ENCODE measurements at places on chromosomes 3 and 15.

DNA sequence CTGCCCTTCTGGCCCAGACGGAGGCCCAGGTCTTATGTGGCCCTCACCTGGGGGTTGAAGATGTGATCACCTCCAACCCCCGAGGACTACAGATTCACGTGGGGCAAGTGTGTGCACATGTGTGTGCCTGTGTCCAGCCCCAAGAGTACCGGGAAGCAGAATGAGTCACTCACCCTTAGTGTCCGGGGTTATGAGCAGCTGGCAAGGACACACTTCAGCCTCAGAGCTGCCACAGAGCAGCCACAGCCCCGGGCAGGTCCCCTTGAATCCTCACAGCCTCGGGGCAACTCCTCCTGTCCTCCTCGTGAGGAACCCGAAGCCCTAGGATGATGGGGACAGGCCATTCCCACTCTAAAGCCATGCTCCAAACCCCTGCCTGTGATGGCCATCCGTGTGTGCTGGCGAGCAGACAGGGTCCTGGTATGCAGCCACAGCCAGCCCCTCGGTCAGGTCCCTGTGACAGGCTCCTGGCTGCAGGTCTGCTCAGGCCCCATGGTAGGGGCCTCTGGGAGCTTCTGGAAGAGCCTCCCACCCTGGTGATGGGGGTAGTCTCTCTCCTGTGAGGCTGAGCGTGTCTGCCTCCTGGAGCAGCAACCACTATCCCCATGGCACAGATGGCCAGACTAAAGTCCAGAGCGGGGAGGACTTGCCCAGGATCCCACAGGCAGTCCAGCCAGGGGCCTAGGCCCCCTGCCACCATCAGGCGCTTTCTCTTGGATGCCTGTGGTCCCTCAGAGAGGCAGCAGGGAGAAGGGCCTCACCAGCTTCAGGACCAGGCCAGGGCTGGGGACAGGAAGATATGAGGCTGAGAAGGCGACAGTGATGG is 852 bp downstream of the STAB1 start:
- no peak for DNase-seq

GRCh38 chr15:25875566-25875965 is 12.4 kb upstream of the ATP10A start:
- no peak for DNase-seq

DNA sequence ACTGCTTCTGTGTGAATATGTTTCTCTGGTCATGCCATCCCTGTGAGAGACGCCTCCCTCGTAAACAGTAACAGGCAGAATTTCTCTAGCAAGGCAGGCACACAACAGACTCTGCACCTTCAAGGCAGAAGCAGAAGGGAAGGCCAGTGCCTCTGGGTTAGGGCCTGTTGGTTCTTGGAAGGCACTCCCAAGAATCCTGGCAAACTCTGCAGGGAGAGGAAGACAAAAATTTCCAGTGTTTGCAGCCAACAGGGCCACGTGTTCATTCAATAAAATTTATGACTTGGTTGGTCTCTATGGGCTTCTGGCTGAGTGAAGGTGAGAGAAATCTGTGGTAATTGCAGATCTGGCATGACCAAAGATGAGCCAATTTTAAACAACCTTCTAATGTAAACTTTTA is 39.3 kb downstream of the NFKBIZ start:
- DNase-seq: no peak

- DNase-seq: no peak
These were observed 44.7 kb upstream of the NR2C2 start for GRCh38 chr3:14902719-14903118.

DNA sequence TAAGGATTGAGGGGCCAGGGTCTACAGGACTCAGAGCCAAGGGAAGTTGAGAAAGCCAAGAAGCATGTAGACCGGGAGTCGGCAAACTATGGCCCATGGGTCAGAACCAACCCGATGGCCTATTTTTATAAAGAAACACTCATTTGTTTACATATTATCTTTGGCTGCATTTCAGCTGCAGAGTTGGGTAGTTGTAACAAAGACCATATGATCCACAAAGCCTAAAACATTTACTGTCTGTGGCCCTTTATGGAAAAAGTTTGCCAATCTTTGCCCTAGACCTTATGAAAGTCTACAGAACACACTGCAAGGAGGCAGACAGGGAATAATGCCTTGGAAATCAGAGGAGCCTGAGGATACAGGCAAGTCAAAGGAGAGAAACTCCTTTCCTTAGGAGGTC is 63.2 kb upstream of the MNS1 start:
- DNase-seq: no peak

GRCh38 chr3:38270606-38271005 is 5.0 kb downstream of the SLC22A13 start:
- DNase-seq: no peak

GRCh38 chr3:118946449-118946848 is 88.2 kb downstream of the IGSF11 start:
- DNase-seq: no peak

DNA sequence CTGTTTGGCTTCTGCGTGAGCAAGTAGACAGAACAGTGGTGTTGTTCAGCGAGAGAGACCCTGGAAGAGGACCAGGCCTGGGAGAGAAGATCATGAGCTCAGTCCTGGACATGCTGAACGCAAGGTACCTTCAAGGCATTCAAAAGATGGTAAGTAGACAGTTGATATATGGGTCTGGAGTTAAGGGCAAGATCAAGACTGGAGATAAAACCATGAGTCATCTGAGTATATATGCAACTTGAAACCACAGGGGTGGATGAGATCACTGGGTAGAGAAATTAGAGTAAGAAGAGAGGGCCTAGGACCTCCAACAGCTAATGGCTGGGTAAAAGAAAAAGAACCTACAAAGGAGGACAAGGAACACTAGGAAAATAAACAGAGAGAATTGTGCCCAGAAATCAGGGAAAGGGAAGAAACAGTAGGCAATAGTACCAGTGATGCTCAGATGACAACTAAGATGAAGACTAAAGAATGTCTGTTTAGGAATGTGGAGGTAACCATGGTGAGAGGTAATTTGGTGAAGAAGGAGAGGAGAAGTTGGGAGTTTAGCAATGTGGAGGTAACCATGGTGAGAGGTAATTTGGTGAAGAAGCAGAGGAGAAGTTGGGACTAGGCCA is 343.2 kb upstream of the ADAMTS9 start:
- no peak for DNase-seq

GRCh38 chr3:129428007-129428375 is 445 bp downstream of the EFCAB12 start:
- DNase-seq: no peak

GRCh38 chr3:169931747-169932520 is 20.6 kb downstream of the SAMD7 start:
- no peak for DNase-seq

- no peak for DNase-seq
These were observed 320 bp upstream of the ACAN start for GRCh38 chr15:88802991-88803240.

DNA sequence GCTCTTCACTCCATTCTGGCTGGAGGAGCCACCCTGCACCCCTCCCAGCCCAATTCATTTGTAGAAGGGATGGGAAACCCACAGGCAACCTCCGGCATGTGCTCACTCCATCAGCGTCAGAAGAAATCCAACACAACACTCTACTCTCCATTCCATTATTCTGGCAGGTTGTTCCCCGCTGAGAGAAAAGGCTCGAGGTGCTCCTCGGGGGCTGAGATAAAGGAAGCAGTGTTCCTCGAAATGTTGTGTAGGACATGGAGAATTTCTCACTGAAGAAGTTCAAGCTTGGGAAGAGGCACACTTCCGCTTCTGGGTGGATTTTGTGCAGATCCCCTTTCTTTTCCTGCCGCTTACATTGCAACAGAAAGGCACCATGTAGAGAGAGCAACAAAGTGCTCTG is 355.0 kb upstream of the CFAP20DC start:
- no peak for DNase-seq

DNA sequence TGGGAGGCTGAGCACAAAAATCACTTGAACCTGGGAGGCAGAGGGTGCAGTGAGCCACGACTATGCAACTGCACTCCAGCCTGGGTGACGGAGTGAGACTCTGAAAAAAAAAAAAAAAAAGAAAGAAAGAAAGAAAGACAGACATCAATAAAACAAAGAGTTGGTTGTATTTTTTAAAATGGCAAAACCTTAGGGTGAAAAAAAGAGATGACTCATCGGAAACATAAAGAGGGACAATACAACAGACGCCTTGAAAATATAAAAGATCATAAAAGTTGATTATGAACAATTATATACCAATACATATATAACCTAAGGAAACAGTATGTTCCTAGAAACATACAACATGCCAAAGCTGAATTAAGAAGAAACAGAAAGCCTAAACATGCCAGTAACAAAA is 92.8 kb downstream of the SCAPER start:
- DNase-seq: no peak
